ENCODE measurements at places on chromosomes 3 and 15. TPM values are rescaled to one million over a fixed set of nuclear protein-coding genes. Genes with fewer than 3 reads are reported as not detected.

Gene MYZAP
- total RNA-seq: 0.63 TPM

Gene EDC3
- 36.8 TPM for total RNA-seq

GRCh38 chr3:194536871-194537637 lies 50.3 kb upstream of the ATP13A3 start:
- peaks cover 4% of the 10 kb centered on the region for H3K4me1 ChIP-seq
- DNase-seq: no peak
- no peak overlapping the region for H3K4me3 ChIP-seq
- H3K27ac ChIP-seq: no peak overlapping the region

- no peaks in the 10 kb centered on the region for H3K36me3 ChIP-seq
- H3K27ac ChIP-seq: no peak overlapping the region
- H3K4me3 ChIP-seq: no peak overlapping the region
- H3K27me3 ChIP-seq: no peaks in the 10 kb centered on the region
Measured at GRCh38 chr15:85865070-85865684, 70.5 kb upstream of the KLHL25 start.

DNA sequence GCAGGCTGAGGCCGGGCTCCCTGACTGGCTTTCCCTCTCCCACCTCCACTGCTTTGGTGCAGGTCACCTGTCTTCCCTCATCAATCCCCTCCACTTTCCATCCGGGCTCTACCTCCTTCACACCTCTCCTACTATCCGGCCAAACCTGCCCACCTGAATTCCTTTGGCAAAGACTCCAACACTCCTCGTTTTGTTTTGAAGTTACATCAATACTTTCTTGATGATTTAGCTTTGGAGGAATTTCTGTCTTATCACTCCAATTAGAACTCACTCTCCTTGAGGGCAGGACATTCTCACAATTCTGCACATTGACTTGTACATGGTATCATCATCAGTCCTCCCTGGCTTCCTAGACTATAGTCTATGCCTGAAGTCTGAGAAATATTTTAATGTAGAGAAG lies 20.4 kb downstream of the LDHAL6B start:
- no peak overlapping the region for H3K27ac ChIP-seq
- H3K4me1 ChIP-seq: no peaks in the 10 kb centered on the region
- H3K36me3 ChIP-seq: no peaks in the 10 kb centered on the region

Gene EHD4
- total RNA-seq: 43.6 TPM

GRCh38 chr3:42166214-42166613 lies 75.1 kb downstream of the TRAK1 start:
- no peaks in the 10 kb centered on the region for H3K27me3 ChIP-seq
- no peak for DNase-seq
- peaks cover 3% of the 10 kb centered on the region for H3K4me1 ChIP-seq
- no peak overlapping the region for H3K27ac ChIP-seq
- H3K36me3 ChIP-seq: no peaks in the 10 kb centered on the region
